Ureter (tissue), 1 donor: ENCODE measurements at places on chromosomes 1 and 21. TPM values are rescaled to one million over a fixed set of nuclear protein-coding genes. Genes with fewer than 3 reads are reported as not detected.

Gene LENEP
- total RNA-seq: 0.94 TPM

Gene LRRC7
- 2.4 TPM for total RNA-seq

Gene A3GALT2
- not detected for total RNA-seq

Gene HRNR
- total RNA-seq: not detected

Gene GSTM1
- total RNA-seq: not detected

Gene IL10
- 0.68 TPM for total RNA-seq

Gene TEX38
- 0.39 TPM for total RNA-seq

Gene FAM163A
- 0.16 TPM for total RNA-seq

Gene COL11A1
- not detected for total RNA-seq

Gene KDF1
- total RNA-seq: 15.7 TPM

Gene TSTD1
- total RNA-seq: 79.8 TPM

Gene NR1I3
- total RNA-seq: not detected

DNA sequence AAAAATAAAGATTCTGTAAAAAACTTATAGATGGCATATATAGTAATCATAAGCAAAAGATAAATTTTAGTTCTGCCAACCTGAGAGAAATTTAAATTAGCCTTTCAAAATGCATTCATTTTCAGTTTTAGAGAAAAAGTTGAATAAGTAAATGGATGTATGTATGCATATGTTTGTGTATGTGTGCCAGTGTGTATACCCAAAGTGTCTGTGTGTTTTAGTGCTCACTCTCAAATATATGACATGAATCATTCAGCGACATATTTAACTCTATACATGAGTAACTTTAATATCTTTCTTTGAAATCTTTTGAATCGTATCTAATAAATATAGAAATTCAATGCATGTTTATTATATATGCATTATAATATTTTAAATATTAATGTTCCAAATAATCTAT lies 274.5 kb downstream of the SRGAP2C start:
- DNase-seq: no peak

GRCh38 chr1:48931506-48932192 lies 155.0 kb upstream of the BEND5 start:
- no peak for DNase-seq

- DNase-seq: no peak
Measured at GRCh38 chr1:239263801-239264200, 122.6 kb upstream of the CHRM3 start.

DNA sequence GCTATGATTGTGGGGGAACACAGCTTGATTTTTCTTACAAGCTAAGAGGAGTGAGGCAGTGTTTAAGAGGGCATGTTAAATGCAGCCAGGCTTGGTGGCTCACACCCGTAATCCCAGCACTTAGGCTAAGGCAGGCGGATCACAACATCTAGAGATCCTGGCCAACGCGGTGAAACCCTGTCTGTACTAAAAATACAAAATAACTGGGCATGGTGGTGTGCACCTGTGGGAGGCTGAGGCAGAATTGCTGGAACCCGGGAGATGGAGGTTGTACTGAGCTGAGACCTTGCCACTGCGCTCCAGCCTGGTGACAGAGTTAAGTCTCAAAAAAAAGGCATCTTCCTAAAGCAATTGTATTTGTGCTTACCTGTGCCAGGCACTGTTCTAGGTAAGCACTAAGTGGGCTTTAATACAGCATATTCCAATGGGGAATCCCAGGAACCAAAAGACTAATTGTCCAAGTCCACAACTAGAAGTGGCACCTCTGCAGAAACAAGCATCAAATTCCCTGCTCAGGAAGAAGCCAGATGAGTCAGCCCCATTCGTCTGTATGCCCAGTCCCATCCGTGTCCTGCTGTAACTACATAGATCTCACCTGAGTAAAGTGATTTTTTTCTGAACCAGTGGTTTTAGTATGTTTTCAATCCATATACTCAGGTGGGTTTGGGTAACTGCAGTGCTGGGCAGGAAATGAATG lies 4.6 kb downstream of the RCC1 start:
- no peak for DNase-seq

- no peak for DNase-seq
Measured at GRCh38 chr1:113835686-113836290, 23.5 kb upstream of the RSBN1 start.

DNA sequence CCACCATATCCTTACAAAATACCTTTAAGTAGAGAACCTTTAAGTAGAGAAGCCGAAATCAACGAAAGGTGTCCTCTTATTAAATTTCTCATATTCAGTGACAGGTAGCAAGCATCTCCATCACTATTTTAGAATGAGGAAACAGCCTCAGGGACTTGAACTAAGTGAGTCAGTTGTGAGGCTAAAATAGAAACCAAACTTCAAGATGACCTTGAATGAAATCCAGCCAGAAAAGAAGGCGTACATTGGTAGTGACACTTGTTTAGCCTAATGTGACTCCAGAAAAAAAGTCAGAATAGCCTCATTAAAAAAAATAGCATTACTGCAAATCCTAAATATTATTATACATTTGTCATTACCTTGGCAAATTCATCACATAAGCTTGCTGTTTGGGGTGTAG lies 20.1 kb downstream of the RGS8 start:
- no peak for DNase-seq

GRCh38 chr1:43536864-43537358 lies 6.2 kb downstream of the PTPRF start:
- DNase-seq: no peak

DNA sequence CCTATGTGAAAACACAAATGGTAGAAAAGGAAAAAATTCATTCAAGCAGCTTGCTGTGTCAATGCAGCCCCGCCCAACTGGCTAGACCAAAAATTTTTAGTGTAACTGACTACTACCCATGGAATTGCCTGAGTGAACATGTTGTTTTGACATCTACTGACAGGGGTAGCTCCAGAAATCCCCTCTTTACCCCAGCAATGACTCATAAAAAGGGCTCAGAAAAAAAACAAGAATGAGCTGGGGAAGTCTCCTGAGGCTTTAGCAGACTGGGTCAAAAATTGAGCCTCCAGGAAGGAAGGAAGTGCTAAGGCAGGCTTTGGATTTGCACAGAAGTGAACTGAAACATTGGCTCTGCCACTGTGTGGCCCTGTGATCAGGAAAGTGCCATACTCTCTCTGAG lies 24.4 kb upstream of the FGGY start:
- DNase-seq: no peak

DNA sequence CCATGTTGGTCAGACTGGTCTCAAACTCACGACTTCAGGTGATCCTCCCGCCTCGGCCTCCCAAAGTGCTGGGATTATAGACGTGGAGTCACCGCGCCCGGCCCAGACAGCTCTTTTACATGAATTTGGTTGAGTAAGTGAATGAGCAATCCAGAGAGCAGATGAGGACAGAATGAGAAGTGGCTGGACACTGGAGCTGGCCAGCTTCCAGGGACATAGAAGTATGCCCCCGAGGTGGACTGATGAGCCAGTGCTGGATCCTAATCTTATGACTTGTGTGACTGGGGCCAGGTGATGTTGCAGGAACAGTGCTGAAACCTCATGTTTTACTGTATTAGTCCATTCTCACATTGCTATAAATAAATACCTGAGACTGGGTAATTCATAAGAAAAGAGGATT lies 35.9 kb upstream of the KANK4 start:
- no peak for DNase-seq

GRCh38 chr21:42235593-42235992 lies 16.7 kb downstream of the ABCG1 start:
- no peak for DNase-seq

- DNase-seq: no peak
Measured at GRCh38 chr1:175830500-175830899, 87.1 kb upstream of the TNR start.

- no peak for DNase-seq
Measured at GRCh38 chr1:71296551-71297134, 215.8 kb upstream of the ZRANB2 start.

GRCh38 chr21:14241297-14241696 lies 25.3 kb downstream of the RBM11 start:
- DNase-seq: no peak

DNA sequence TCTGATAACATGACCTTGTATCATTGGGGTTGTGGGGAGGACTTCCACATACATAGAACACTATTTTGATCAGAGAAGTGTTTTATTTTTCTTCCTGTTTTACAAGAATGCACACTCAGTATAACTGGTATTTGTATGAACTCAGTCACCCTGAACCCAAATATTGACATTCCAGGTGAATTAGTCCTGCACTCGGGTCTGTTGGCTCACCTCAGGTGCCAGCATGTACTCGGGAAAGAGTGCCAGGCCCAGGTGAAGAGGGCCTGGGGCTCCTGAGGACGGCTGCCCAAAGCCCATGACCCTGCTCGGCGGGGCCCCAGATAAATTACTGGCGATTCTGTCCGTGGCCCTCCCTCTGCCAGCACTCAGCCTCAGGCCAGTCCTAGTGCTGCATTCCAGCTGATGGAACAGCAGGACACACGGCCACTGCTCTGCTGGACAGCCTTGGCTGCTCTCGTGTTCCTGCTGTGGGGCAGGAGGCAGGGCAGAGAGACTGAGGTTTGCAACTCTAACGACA lies 75.4 kb upstream of the TMPRSS2 start:
- DNase-seq: peak; percentile 65

- DNase-seq: no peak
Measured at GRCh38 chr1:151655371-151655770, 43.5 kb downstream of the SNX27 start.

- DNase-seq: no peak
Measured at GRCh38 chr1:28409090-28409489, 39.5 kb downstream of the PHACTR4 start.

GRCh38 chr21:32994305-32994704 lies 31.4 kb upstream of the OLIG2 start:
- DNase-seq: no peak

DNA sequence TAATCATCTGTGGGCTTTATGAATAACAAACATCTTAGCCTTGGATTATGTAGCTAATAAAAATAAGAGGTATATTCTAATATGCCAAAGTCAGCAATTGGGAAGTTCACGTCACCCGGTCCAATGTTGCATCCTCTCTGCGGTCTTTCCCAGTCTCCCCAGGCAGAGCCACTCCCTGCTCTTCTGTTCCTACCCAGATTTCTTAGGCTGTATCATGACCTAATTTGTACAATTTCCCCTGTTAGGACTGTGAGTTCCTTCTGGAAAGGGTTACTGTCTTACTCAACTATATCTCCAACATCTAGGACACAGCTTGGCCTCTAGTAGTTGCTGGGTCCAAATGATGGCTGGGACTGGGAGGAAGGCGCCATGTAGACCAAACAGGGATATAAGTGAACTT lies 29.8 kb upstream of the C1orf198 start:
- DNase-seq: peak; percentile 9

DNA sequence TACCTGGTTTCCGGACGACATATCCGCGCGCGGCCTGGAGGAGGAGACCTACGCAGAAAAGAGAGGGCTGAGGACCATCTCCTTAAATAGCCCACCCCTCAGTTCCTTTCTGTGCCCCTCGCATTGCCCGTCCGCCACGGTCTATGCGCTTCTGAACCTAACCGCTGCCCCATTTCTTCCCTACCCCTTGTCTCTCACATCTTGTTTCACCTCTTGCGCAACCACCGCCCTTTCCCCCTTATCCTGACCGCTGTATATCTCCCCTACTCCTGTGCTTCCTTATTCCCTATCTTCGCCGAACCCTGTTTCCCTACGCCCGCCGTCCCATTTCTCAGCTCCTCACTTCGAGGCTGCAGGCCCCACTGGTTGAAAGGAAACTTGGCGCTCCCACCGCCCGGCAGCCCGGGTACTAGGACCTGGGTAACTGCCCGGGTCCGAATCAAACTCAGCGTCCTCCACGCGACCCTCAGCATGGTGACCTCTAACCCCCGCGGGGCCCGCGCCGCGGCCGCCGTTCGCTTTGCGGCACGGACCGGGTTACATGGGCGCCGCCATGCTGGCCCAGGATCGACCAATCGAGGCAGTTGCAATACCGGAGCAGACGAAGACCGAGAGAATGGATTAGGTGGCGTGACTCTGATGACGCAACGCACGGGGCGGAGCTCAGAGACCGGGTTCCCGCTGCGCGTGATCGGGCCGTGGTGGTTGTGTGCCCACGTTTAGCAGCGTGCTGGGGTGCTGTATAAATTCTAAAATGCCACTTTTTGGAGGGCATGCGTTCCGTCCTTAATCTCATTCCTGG lies at the start of gene MRPS15:
TSS of gene MRPS15 (minus strand) at position 582 of the 802 bp plus-strand sequence. CDS start at position 473, 109 bp downstream.
- DNase-seq: peak; percentile 97

GRCh38 chr1:229272164-229273158 lies 1.6 kb downstream of the RAB4A start:
- DNase-seq: no peak

GRCh38 chr1:35377555-35377954 lies 109.0 kb downstream of the ZMYM4 start:
- no peak for DNase-seq

DNA sequence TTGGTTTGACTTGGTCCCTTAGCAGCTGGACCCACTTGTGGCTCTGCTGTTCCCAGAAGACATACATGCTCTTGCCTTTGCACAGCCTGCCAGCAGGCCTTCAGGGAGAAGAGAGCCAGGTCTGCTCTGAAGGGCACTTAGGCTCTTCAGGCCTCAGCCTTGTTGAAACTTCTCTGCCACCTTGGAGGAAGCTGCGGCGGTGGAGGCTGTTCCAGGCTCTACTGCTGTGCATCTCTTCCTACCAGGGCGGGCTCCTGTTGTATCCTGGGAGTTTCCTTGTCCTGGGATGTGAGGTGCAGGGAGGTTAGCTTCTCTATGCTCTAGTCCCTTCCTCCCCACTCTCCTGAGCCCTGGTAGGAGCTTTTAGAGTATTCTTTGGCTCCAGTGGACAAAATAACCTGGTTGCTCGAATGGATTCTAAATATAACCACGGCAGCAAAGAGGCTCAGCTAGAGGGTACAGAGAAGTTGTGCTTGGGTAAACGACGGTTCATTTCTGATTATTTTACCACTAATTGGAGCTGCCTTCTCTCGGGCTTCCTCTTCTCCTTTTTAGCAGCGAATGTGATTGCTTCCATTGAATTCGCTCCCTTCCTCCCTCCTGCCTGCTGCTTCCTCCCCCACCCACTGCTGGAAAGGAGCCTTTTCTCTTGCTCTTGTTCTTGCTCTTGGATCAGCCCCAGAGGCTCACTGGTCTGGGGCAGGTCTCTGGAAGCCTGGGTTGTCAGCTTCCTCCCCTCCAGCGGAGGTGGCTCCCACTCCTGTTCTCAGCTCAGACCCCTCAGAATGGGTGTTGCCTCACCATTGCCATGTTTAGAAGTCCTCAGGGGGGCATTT lies 126.6 kb upstream of the CACNA1E start:
- DNase-seq: no peak

GRCh38 chr1:150973836-150974579 lies 627 bp downstream of the CERS2 start:
- no peak for DNase-seq

- DNase-seq: no peak
Measured at GRCh38 chr21:17949421-17949820, 130.3 kb upstream of the C21orf91 start.

GRCh38 chr1:209168204-209168603 lies 415.3 kb upstream of the CAMK1G start:
- no peak for DNase-seq

DNA sequence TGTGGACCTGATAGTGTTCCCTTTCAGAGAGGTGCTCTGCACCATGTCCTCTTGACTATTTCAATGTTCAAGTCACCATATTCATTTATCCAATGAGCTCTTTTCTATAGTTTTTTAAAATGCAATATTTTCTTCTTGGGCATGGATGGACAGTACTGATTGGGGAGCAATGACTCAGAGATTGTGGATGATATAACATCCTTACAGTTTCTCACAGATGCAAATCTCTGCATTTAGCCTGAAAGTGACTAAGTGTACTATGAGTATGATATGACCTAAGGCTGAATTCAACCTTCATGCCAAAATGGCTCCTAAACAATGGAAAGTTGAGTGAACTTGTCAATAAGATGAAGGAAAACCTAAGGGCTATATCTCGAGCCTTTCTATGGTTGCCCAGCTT lies 36.5 kb downstream of the C4BPA start:
- DNase-seq: no peak

- DNase-seq: no peak
Measured at GRCh38 chr21:46385846-46386733, 62.1 kb downstream of the PCNT start.
